ENCODE measurements at places on chromosomes 2 and 18.

GRCh38 chr2:224798180-224798579 lies 82.0 kb upstream of the CCDC195 start:
- no peak for DNase-seq

DNA sequence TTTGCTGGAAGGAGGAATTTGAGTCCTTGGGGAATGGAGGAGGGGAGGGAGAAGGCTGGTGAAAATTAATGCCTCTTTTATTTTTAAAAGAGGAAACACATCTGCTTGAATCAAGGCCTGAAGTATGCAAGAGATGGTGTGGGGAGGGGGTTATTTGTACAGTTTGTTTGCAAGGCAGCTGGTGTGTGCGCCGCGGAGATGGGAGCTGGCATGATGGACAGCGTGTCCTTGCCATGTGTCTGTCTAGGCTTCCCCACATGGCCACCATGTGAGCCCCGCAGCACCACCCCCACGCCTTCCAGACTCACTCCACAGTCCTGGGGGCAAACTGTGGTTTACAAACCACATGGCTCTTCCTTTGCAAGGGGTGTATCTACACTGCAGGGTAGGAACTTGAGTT lies 154.8 kb upstream of the APCDD1 start:
- no peak for DNase-seq

GRCh38 chr2:172420216-172420615 lies 7.2 kb upstream of the ITGA6 start:
- peak; percentile 51 for DNase-seq

GRCh38 chr2:113092864-113093612 lies 25.3 kb downstream of the IL1F10 start:
- no peak for DNase-seq

- no peak for DNase-seq
These were observed 21.7 kb upstream of the CCDC88A start for GRCh38 chr2:55441280-55441892.

- DNase-seq: no peak
These were observed 670 bp upstream of the INPP5D start for GRCh38 chr2:233059547-233059796.

- no peak for DNase-seq
These were observed 83.8 kb downstream of the MGAT5 start for GRCh38 chr2:134337631-134338030.

- DNase-seq: peak; percentile 20
These were observed 173.6 kb downstream of the GALR1 start for GRCh38 chr18:77422974-77423867.

DNA sequence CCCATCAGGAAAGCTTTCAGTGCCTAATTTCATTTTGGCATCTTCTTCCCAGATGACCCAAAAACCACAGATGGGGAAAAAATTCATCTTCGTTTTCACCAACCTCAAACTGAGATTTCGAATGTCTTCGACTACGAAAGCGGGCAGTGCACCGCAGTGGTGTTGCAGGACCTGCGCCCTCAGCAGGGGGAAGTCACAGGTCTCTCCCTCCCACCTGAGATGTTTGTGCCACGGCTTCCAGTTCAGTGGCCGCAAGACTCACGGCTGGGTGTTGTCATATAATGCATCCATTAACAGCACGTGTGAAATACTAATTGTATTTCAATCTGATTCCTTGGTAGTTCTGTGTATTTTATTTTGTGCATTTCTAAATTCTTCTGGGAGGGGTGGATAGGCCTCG lies 66.2 kb upstream of the SALL3 start:
- DNase-seq: no peak

DNA sequence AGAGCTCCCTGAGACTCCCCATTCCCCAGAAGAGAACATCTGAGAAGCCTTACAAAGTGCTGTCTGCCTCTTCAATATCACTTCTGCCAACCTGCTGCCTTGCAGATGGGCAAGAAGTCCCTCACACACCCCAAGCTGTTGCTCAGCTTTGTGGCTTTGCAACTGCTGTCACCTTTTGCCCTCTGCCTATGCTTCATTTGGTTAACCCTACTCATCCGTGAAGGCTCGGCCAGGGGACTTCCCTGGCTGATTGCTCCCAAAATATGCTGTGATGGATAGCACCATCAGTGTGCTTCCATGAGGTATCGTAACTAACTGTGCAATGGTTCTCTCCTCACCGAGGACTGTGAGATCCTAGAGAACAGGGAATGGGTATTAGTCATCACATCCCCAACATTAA lies 88.9 kb upstream of the CYP1B1 start:
- no peak for DNase-seq

- no peak for DNase-seq
These were observed 146.0 kb downstream of the NRXN1 start for GRCh38 chr2:50885948-50886347.

- DNase-seq: no peak
These were observed 38.9 kb downstream of the METAP1D start for GRCh38 chr2:172038604-172039003.

- no peak for DNase-seq
These were observed 1363.2 kb upstream of the ACVR2A start for GRCh38 chr2:146481629-146482028.

- no peak for DNase-seq
These were observed 69.2 kb downstream of the FAM161A start for GRCh38 chr2:61784643-61785042.

DNA sequence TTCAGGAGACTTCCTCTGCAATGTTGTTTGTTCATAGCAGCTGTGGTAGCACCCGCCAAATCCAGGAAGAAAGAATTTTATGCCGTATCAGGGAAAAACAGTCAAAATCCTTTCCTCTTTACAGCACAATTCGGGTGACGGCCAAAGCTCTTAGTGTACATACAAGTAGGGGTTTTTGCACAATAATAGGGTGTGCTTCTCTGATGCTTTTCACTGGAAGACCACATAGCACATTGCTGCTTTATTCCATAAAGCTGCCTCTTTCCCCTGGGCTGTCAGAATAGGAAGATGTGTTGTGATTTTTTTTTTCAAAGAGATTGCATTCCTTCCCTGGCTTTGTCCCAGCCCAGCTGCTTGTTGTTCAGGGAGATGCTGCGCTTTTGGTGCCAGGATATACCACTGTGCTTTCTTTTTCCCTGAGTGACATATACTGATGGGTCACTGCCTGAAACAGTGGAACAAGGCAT lies 27.2 kb upstream of the LANCL1 start:
- DNase-seq: peak; percentile 34

- DNase-seq: peak; percentile 94
These were observed at the start of gene MATN3 for GRCh38 chr2:20012282-20013125. Gene MATN3 (minus strand): TSS chr2:20012668. CDS start chr2:20012631, 37 bp downstream.

GRCh38 chr18:1618364-1618763 lies 713.7 kb downstream of the ADCYAP1 start:
- no peak for DNase-seq

GRCh38 chr2:30566631-30567030 lies 119.6 kb downstream of the LCLAT1 start:
- no peak for DNase-seq

DNA sequence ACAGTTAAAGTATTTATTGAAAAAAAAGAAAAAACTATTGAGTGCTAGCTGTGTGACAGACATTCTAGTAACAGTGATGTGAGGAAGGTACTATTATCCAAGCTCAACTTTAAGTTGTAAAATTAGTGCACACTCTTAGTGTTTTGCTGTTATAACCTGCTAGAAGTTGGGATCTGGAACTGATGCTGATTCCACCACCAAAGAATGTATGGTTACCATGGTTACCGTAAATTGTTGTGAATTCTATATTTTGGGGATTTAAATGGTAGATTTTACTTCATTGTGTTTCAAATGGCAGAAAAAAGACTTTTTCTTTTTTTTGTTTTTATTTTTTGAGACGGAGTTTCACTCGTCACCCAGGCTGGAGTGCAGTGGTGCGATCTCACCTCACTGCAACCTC lies 5.3 kb downstream of the AGFG1 start:
- no peak for DNase-seq

DNA sequence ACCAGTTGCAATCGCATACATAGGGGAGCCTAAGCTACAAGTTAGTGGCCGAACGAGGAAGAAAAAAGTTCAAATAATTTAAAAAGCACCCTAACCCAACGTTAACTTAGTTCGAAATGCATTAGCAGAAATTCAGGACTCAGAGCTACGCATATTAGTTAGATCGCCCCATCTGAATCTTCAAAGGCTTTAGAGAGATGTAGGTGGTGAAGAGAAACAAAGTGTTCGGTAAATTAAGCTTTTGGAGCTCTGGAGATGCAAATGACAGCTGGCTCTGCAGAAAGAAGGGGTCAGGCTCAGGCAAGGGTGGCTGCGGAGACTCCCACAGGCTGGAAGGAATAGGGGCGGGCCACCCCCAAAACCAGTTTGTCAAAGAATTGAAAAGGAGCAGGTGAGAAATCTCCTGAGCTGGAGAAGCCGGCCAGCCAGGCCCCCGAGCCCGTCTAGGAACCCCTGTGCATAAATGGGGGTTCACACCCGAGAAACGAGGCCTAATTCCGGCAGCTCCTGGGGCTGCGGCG lies 621 bp downstream of the TXNL1 start:
- peak; percentile 30 for DNase-seq

- peak; percentile 36 for DNase-seq
These were observed 32.6 kb upstream of the E2F6 start for GRCh38 chr2:11498543-11499034.

- no peak for DNase-seq
These were observed 24.3 kb upstream of the KLHL29 start for GRCh38 chr2:23360571-23361125.

DNA sequence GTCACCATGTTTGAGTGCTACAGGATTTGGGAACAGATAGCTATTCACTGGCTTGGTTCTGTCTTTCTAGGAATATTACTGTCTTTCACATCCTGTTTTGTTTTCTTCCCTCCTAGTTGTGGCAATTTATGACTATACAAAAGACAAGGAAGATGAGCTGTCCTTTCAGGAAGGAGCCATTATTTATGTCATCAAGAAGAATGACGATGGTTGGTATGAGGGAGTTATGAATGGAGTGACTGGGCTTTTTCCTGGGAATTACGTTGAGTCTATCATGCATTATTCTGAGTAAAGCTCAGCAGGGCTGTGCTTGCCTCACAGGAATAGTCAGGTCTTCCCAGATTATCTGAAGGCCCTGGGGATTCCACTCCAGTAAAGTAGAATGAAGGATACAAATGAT lies 98.9 kb downstream of the ABI2 start:
- DNase-seq: no peak

DNA sequence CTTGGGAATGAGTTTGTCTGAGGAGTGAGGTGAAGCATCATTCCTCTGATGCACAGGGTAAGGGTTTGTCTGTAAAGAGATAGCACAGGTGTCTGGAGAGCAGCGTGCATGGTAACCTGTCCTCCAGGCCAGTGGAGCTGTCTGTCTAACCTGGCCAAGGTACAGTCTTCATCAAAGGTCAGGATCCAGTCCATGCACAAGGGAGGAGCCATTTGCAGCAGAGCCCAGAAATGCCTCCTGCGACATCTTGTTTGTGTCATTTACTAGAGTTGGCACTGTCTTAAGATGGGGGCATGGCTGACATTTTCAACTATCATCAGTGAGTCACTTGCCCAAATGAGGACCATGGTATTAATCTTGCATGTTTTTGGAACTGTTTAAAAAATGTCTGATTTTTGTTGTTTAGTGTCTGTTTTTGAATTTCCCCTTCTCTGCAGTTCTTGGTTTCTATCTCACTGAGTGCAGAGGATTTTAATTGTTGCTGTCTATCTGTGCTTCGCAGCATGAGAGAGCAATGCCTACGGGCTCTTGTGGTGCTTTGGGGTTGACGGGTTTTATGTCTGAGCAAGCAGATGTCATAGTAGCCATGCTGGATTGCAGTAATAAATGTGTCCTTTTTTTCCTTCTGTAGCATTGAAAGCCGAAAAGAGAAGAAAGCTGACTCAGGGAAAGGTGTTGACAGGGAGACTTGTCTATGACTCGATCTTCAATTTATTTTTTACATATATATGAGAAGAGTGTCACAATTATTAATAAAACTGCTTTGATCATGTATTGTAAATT lies 91.3 kb downstream of the DPP4 start:
- DNase-seq: no peak

DNA sequence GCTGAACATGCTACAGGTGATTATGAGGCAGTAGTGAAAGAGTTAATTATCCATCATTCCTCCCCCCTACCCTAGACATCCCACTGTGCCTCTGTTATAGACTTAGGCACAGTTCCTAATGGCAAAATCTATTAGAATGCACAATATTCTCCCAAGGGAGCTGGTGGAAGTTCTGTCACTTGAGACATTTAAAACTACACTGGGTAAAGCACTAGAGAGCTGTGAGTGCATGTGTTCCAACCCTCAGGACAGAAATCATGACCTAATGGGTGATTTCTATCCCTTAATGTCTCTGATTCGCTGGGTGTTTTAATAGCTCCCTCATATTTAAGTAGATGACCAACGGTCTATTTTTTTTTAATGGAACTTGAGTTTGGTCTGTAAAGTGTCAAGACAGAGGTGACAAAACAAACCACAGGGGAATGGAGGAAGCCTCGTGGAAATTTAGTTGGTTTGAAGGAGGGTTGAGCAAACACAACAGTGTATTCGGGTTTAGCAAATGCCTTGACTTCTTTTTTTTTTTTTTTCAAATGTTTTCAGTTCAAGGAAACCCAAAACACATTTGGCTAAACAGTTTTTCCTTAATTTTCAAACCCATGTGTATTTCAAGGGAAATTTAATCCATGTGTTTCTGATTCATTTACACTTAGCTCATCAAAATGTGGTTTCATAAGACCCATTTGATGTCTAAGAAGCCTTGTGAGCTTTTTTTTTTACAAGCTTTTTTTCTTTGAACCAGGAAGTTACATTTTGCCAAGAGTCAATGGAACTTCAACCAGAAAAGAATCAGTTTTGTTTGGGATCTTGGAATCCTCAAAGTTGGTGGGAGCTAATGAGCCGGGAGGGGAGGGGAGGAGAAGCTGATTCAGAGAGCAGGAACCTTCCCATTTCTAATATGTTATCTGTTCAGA lies 665.1 kb upstream of the ZEB2 start:
- DNase-seq: peak; percentile 12

DNA sequence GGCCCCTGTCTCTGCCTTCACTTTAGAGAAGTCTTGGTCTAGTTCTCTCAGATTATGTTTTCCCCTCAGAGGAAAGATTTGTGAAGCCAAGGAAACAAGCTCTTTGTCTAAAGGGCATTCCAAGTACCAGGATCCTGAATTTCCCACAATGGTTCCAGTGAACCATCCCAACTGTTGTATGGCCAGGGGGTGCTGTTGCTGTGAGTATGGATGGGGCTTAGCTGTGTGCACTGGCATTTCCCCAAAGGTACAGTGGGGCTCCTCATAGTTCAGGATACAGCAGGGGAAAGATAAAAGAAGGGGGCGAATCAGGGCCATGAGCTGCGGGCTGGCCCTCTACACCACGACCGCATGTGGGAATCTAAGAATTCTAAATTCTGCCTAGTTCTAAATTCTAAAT lies 1154.0 kb upstream of the FANCL start:
- DNase-seq: peak; percentile 38

- DNase-seq: peak; percentile 62
These were observed at the start of gene CGREF1 for GRCh38 chr2:27118525-27119329. Gene CGREF1 (minus strand): TSS chr2:27119128. CDS start chr2:27104366, 14,762 bp downstream.

- DNase-seq: no peak
These were observed 168.6 kb upstream of the SMAD7 start for GRCh38 chr18:49119401-49119800.

GRCh38 chr18:79506191-79507075 lies 110.7 kb downstream of the NFATC1 start:
- peak; percentile 70 for DNase-seq

All from neural progenitor cell (in vitro differentiated cells).